Hindlimb muscle (tissue), 1 donor: ENCODE measurements at places on chromosomes 5 and 9. TPM values are rescaled to one million over a fixed set of nuclear protein-coding genes. Genes with fewer than 3 reads are reported as not detected.

- no peak for DNase-seq
Observed at GRCh38 chr5:93592883-93593282, 9.9 kb downstream of the NR2F1 start.

DNA sequence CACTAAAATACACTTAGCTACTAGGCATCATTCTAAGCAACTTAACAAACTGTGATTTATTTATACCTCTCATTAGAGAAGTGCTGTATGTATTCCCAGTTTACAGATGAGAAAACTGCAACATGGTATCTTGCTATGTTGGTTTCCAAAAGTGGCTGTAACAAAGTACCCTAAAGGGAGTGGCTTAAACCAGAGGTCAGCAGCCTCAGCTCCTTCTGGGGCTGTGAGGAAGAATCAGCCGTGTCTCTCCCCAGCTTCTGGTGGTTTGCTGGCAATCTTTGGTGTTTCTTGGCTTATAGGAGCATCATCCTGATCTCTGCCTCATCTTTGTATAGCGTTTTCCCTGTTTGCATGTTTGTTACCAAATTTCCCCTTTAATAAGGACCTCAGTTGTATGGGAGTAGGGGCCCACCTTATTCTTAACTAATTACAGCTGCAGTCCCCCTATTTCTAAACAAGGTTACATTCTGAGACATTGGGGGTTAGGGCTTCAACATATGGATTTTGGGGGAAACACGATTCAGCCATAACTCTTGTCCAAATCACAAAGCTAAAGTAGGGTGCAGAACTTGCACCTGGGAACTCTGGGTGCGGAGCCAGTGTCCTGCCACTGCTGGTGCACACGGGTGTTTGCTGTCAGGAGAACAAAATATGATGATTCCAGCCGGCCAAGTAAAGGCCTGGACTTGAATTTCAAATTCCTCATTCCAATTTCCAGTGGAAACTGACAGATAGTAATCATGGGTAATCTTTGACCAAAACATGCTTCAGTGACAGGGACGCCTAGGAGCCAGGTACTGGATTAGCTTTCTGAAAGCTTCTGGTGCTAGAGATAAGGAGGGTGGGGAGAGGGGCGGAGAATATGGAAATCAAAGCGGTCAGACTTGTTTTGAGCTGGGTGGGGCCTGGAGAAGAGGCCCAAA lies 43.3 kb downstream of the RAI14 start:
- no peak for DNase-seq

- DNase-seq: peak; percentile 16
Observed at GRCh38 chr5:79552984-79553383, 39.0 kb upstream of the HOMER1 start.

DNA sequence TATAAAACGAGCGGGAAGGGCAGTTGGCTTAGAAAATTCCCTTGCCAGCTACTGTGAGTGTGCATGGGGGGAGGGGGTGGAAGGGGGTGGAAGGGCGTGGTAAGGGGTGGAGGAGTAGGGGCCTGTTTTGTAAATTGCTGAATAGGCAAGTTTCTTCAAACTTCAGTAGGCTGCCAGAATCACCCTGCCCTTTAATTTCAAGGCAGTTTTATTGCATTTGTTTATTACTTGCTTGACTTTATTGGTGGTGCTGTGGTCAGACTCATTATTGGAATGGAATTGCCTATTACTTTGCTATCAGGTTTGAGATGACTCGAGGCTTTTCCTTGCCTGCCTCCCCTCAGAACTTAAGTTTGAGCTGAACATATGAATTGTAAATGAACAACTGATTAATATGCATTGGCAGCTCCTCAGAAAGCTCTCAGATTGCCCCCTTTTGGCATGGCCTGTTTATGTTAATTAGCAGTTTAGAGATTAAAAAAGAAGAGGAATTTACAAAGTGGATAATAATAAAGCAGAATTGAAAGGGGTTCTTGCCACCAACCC lies 76.0 kb downstream of the SEMA6A start:
- no peak for DNase-seq

- DNase-seq: no peak
Observed at GRCh38 chr5:153987301-153987700, 51.4 kb downstream of the FAM114A2 start.

GRCh38 chr5:30401479-30402058 lies 791.9 kb upstream of the CDH6 start:
- DNase-seq: no peak

GRCh38 chr9:112787978-112788377 lies 37.4 kb downstream of the SNX30 start:
- DNase-seq: no peak

DNA sequence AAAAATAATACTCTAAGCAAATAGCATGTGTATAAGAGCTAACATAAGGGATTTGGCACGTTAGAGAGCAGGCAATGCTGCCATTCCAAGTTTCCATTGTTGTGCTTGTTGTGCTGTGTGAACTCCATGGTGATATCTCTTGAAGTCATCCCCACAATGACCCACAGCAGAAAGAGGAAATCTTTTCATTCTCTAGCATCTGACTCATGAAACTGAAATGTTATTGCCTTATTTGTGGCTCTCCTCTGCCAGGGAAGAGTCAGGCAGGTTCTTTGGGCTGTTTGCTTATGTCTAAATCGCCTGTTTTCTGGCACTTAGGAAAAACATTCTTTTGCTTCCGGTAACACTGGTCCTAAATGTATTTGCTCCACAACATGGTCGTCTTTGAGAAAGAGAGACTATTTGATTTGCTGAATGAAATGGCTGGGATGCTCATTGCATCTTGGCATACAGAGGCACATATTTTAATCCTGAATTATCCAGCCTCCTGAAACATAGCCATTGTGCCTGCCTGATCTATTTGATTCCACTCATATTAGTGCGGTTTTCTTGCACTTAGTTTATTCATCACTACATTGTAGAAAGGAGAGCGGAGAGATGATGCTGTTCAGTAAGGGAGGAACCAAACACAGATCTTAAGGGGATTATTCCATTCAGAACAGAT lies 188.8 kb downstream of the CSNK1G3 start:
- DNase-seq: peak; percentile 77

- DNase-seq: no peak
Observed at GRCh38 chr9:114034196-114034595, 43.9 kb downstream of the AMBP start.

GRCh38 chr5:127399068-127399467 lies 108.5 kb downstream of the MEGF10 start:
- no peak for DNase-seq

IL33 gene
- 29.6 TPM for polyA plus RNA-seq

PCDHGA4 gene
- polyA plus RNA-seq: 1.6 TPM

VLDLR gene
- polyA plus RNA-seq: 23.2 TPM
